Stimulated activated CD4-positive, alpha-beta T cell treated with anti-CD3 and anti-CD28 coated beads, Interleukin-1b, Interleukin-23, amount 100 ng/mL, for 24 hours (primary cell): ENCODE measurements at places on chromosomes 12 and 14.

DNA sequence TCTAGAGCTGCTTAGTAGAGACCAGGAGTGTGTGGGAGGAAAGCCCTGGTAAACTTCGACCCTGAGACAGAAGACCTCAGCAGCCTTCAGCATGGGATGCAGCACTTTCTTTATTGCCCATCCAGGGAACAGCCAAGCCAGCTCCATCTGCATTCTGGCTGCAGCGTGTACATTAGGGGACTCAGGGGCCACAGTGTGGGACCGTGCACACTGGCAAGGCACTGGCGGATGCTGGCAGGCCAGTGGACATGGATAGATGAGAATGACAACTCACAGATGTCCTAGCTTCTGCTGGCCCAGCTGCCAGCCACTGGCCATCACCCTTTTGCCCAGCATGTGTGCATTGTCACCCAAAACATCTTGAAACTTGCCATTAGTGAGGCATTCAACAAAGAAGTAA, 12.5 kb downstream of the PLD4 start:
- no peak for DNase-seq

- no peak for DNase-seq
Observed at GRCh38 chr12:5585178-5585577, 153.3 kb downstream of the NTF3 start.

- no peak for DNase-seq
Observed at GRCh38 chr12:86710109-86710508, 453.9 kb upstream of the MGAT4C start.

- DNase-seq, result peak; percentile 44
Observed at GRCh38 chr14:61894452-61895077, 132.3 kb downstream of the SNAPC1 start.

DNA sequence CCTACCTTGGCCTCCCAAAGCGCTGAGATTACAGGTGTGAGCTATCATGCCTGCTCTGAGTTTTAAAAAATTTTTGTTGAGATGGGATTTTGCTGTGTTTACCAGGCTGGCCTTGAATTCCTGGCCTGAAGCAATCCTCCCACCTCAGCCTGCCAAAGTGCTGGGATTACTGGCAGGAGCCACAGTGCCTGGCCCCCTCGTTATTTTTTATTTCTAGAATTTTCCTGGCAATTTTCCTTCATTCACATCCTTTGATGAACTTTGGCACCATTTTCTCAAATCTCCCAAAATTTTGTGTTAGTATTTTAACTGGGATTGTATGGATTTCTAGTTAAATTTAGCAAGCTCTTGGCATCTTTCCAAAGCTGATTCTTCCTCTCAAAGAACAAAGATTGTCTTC, 24.6 kb upstream of the SCARB1 start:
- DNase-seq, result no peak

- DNase-seq, result no peak
Observed at GRCh38 chr12:8841778-8842177, 19.4 kb downstream of the A2ML1 start.

DNA sequence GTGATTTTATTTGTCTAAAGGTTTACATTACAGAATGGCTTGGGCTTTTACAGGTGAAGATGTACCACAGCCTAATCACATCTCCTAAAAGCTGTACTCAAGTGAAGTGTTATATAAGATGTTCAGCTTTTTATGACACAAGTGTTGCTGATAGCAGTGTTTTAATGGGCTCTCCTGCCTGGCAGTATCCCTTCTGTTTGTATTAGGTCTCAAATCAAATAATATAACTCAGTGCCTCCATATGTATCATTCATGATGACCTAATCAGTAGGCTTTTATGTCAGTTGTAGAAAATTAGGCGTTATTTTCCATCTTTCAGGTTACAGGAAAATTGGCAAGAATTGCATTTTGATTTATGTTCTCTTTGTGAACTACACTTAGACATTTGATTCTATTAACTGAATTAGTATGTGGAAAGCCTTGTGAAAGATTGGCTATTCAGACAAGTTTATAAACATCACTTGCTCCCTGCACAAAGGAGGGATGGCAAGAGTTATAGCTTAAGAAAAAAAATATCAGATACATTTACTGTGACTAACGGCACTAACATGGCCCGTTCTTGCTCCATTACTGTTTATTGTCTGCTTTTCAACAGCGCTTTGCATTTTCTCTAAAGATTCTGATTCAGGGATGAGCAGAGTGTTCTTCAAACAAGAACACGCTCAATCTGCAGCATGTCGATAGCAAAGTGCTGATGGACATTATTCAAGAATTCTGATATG, 143.7 kb upstream of the DIO2 start:
- DNase-seq, result no peak

GRCh38 chr14:103133210-103134140, 10.2 kb downstream of the TNFAIP2 start:
- no peak for DNase-seq

DNA sequence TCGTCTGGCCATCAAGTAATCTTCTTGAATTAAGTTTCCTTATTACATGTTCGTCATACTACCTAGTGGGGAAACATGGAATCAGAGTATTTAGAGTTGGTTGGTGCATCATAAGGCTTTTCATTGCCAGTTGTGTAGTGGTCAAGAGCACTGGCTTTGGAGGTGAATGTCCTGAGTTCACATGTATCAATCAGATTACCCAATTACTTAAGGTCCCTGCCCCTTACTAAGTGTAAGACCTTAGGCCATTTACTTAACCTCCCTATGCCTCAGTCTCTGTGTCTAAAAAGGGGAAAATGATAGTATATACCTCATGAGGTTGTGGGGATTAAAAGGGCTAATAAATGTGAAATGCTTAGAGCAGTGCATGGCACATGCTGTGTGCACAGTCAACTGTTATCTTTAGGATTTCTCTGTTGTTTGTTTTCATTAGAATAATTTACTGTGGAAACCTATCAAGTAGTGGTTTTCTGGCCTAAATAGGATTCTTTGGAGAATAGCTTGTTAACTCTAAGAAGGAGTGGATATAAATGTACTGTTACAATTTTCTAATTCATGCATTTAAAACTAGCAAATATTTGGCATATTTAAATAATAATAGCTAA, 27.0 kb downstream of the MSRB3 start:
- DNase-seq, result no peak

DNA sequence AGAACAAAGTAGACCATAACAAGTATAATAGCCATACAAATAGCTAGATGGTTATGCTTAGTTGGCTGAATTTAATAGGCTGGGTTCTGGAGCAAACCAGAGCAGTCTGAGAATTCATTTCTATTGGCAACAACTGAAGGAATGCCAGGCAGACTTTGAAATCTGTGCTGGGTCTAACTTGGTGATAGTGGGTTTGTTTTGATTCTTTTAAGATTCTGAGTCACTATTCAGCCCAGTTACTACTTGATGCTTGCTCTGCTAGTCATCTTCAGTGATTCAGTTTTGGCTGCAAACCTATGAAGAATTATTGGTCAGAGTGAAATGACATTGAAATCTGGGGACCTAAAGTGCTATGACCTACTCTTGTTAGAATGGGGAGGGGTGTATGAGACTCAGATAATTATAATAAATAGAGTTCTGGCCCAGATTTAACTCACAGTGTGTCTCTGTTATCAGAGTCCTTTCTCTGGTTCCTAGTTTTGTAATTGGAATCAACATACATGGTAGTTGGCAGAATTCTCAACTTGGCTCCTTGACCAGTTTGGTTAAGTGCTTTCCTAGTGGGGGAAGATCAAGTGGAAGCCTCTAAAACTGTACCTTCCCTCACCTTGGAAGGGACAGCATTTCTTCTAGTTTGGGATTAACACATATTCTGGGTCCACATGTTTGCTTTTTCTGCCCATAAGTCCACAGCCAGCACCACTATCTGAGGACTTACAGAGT, 43.5 kb downstream of the MNAT1 start:
- DNase-seq, result no peak

DNA sequence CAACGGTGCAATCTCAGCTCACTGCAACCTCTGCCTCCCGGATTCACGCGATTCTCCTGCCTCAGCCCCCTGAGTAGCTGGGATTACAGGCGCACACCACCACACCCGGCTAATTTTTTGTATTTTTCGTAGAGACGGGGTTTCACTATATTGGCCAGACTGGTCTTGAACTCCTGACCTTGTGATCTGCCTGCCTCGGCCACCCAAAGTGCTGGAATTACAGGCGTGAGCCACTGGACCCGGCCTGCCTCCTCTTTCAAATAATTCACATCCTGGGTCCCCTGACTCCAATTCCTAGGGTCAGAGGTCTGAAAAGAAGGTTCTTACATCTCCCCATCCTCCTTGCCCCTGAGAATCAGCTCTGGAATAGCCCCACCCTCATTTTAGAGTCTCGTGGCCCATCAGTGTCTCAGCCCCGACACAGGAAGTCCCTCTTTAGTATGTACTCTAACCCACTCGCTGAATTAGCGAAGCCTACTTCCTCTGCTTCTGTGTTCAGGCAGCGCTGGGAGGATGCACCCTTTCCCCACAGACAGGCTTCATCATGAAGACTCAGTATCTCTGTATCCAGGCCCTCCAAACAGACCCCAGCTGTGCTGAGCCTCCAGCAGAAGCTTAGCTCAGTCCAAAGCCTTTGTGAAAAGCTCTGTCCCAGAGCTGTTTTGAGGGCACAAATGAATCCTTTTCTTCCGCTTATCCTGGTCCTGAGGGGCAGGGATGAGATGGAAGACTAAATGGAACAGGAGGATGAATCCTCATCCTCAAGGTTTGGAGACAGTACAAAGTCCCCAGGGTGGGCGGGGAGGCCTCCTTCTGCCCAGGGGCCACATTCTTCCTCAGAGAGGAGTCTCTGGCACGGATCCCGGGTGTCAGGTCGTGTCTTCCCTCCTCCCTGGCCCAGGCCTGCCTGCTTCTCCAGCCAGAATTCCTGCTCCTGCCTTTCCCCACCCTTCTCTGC, 3.5 kb downstream of the LPAR5 start:
- no peak for DNase-seq

DNA sequence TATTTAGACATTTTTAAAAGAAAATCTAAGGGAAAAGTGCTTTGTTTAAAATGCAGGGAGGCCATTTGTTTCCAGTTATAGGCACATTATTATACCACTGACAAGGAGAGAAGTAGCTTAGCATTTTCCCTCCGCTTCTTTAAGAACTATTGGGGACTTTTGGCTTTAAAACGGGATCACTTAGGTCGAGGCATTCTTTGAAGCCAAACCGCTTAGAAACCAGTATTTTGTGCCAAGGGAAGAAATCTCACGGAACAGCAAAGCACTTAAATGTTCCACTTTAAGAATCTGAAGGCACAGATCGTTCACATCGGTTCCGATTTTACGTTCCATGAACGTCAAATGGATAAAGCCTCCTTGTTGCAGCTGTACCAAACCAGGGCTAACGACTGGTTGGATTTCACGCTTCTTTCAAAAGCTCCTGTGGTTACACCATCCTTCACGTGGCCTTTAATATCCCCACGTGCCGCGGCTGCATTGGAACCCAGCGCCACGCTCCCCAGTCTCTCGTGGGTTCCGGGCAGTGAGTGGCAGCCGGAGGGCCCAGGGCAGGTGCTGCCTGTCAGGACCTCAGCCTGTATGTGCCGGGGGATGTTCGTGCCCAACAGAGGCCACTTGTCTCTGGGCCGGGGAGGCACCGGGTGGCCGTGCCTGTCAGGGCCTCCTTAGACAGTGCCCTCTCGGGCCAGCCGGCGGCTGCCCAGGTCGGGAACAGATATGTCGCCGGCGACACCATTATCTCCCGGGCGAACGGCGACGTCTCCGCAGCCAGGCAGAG, 195.4 kb downstream of the KIF26A start:
- DNase-seq, result no peak

DNA sequence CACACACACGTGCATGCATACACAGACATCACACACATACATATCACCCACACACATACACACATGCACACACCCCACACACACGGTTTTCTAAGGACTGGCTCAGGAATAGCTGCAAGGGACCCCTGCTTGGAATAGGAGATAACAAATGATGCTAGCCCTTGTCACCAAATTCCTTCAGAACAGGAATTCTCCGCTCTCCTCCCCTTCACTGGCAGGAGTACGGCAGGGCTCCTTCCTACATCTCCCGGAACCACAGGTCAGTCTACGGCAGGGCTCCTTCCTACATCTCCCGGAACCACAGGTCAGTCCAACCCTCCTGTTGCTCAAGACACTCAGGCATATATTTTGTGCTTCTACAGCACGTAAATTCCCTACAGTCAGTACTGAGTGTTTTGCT, 23.9 kb downstream of the PHLDA1 start:
- no peak for DNase-seq

DNA sequence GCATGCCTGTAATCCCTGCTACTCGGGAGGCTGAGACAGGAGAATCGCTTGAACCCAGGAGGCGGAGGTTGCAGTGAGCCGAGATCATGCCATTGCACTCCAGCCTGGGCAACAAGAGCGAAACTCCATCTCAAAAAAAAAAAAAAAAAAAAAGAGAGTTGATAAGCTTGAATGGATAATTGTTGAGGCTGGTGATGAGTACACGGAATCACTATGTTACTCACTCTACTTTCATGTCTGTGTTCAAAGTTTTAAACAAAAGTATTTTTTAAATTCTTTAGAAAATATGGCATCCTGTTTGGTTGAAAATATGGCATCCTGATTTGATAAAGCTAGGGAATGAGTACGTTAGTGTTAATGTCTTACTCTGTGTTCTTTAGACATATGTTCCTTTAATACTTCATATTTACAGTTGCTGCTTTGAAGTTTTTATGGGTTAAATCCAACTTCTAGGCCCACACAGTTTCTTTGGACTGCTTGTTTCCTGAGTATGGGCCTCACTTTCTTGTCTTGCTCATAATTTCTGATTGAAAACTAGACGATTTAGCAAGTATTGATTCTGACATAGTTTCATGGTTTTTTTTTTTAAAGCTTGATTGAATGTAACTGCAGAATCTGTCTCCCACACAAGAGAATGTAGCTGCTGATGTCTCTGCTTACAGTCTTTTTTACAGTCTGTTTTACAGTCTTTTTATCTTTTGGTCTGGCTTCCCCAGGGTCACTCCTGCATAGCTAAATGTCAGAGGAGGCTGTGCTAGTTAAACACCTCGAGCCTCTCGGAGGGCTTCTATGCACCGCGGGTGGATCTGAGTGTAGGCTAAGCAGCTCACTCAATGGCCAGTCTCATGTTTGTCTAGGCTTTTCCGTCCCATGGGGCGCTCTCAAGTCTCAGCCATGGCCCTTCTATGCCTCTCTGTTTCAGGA, 14.1 kb upstream of the FBLN5 start:
- no peak for DNase-seq

- DNase-seq, result no peak
Observed at GRCh38 chr12:125205386-125205785, 140.2 kb downstream of the AACS start.

DNA sequence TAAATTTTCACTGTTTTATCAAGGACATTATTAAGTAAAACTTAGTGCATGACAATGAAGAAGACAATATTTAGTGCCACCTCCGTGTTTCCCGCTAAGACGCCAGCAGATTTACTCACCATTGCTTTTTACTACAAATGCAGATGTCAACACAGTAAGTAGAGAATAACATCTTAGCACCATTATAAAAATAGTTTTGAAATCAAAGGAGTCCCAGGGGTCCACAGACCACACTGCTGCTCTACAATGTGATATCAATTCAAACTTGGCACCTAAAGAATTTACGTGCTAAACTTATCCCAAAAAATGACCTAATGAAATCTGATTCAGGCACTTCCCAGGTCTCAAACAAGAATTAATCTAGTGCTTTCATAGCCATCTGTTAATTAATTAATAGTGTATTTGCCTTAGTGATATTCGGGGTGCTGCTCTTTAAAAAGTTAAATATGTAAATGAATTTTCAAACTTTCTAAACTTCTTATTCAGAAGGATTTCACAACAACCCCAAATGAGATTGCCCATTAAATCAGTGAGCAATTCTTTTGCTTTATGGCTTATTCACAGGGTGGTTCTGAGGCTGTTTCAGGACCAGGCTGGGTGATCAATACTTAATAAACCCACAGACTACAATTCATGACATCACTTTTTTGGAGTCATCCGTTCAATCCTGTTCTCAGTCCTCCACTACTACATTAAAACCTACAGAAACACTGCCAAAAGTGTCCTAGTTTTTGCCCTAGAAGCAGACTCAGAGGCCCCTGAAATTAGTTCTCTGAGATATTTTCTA, 161.3 kb upstream of the LMNTD1 start:
- DNase-seq, result no peak
